Panc1 (cell line): ENCODE measurements at places on chromosomes 12 and 14.

DNA sequence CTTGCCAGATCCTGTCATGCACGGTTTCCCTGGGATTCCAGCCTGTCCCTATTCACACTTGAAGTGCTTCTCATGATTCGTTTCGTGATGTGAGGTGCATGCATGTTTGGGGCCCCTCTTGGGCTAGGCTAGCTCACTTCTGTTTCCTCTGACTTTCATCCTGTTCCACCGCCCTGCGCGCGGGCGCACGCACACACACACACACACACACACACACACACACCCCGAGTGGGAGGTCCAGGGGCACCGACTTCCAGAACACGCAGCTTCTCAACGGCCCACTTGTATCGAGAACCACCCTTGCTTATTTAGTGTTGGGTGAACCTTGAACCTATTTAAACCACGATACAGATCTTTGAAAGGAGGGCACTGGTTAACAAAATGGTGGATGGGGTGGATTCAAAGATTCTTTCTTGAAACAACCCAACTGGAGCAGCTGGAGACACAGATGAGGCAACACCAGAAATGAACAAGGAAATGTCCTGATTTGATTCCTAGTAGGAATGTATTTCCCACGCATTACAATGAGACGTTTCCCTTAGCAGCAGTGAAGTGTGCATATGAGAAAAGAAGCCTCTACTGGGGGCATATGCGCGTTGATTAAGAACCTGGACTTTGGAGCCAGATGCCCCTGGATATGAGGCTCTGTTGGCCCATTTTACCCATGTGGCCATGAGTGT, 16.3 kb downstream of the ELK3 start:
- no peak for DNase-seq

GRCh38 chr12:119444462-119445044, 110.0 kb downstream of the CCDC60 start:
- peak; percentile 77 for DNase-seq

GRCh38 chr12:82886671-82887340, 200.1 kb downstream of the TMTC2 start:
- DNase-seq: no peak

GRCh38 chr12:23906329-23906728, 43.1 kb downstream of the SOX5 start:
- no peak for DNase-seq

DNA sequence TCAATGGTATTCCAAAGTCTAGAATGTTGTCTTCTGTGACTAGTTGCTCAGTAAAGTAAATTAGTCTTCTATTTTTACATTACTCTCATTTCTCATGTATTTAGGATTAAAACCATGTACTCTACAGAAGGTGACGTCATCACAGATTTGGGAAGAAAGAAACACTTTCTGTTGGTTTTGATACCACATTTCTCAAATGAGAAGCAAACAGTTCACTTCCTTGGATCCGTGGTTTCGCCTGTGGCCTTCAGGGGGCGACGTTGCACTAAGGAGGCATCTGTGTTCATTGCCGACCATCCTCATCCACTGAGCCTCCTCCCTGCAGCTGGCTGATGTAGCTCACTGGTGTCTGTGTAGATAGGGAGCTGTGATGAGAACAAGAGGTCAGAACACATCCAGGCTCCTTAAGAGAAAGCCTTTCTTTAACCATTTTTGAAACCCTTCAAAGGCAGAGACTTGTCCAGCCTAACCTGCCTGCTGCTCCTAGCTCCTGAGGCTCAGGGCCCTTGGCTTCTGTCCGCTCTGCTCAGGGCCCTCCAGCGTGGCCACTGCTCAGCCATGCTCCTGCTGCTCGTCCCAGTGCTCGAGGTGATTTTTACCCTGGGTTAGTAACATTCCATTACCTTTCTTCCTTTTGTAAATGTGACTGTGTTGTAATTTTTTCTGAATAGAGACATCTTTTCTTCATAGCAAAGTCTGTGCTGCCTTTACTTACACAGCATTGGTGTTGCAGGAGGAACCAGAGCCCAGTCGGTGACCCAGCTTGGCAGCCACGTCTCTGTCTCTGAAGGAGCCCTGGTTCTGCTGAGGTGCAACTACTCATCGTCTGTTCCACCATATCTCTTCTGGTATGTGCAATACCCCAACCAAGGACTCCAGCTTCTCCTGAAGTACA, 220.6 kb upstream of the OR4E1 start:
- DNase-seq: no peak

- DNase-seq: no peak
Measured at GRCh38 chr12:22396253-22396652, 61.7 kb upstream of the ST8SIA1 start.

- no peak for DNase-seq
Measured at GRCh38 chr12:90250042-90250441, 541.4 kb upstream of the ATP2B1 start.

GRCh38 chr12:25082628-25083027, 112.3 kb downstream of the DNAI7 start:
- DNase-seq: no peak

DNA sequence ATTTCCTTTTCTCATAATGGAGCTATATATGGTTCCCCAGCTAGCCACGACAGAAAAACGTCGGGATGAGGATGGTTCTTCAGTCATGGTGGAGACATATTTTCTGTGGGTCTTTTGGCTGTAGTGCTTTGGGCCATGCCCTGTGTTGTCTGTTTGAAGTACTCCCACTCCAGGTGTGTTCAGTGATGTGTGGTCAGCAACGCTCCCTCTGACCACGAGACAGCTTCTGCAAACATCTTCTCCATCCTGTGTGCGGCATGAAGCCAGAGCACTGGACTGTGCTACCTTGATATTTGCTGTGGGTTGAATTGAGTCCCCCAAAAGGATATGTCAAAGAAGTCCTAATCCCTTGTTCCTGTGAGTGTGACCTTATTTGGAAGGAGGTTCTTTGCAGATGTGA, 931.2 kb downstream of the NRXN3 start:
- no peak for DNase-seq

DNA sequence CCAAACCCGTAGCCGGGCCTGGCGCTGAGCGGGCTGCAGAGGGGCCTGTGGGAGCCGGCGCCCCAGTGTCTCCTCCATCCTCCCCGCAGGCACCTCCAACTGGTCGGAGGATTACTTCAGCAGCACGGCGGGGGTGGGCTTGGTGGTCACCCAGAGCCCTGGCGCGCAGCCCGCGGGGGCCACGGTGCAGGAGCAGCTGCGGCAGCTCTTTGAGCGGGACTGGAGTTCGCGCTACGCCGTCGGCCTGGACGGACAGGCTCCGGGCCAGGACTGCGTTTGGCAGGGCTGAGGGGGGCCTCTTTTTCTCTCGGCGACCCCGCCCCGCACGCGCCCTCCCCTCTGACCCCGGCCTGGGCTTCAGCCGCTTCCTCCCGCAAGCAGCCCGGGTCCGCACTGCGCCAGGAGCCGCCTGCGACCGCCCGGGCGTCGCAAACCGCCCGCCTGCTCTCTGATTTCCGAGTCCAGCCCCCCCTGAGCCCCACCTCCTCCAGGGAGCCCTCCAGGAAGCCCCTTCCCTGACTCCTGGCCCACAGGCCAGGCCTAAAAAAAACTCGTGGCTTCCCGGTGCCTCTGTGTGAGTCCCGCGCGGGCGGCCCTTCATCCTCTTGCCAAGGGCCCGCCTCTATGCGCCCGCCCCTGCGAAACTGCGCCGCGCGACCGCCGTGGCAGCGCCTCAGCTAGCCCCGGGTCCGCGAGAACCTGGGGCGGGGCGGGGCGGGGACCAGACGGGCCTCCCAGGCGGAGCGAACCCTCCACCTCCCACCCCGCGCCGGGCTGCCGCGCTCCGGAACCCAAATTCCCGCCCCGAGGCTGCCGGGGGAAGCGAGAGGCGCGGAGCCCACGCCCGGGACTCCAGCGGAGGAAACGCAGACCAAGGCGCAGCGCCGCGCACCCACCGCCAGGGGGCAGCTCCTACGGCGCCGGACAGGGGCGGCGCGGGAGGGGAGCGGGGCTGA, 8.3 kb downstream of the PLD4 start:
- peak; percentile 15 for DNase-seq

- DNase-seq: no peak
Measured at GRCh38 chr12:103114296-103115055, 157.0 kb downstream of the ASCL1 start.

DNA sequence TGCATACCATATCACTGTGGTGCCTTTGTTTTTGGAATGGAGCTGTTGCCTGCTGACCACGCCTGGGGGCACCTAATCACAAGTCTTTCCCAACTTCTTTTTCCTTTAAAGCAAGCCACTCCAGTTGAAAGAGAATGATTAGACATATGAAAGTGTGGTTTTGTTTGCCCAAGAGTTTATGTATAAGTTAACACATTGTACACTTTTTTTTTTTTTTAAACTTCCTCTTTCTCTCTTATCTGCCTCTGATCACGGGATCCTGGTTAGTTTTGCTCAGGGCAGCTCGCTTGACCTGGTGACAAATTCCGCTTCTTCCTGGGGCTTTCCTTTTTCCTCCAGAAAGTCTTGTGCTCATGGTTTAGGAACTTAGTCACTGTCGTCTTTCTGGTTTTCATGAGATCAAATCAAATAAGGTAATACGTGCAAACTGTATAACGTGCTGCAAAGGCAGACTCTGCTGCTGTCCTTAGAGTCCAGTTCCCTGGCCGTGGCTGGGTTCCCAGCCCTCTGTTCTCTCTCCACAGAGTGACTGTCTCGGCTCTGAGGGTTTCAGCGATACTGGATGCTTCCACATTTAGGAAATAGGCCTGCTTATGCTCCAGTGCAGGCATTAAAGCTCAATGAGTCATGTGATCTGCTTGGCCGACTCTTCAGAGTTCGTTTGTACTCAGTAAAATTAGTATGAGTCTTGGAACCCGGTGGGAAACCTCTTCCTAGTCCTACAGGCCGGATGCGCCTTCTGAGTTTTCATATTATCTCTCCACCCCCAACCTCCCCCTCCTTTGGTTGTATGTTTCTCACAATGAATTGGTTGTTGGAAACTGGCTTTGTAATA, 15.2 kb downstream of the RASSF3 start:
- DNase-seq: peak; percentile 78

DNA sequence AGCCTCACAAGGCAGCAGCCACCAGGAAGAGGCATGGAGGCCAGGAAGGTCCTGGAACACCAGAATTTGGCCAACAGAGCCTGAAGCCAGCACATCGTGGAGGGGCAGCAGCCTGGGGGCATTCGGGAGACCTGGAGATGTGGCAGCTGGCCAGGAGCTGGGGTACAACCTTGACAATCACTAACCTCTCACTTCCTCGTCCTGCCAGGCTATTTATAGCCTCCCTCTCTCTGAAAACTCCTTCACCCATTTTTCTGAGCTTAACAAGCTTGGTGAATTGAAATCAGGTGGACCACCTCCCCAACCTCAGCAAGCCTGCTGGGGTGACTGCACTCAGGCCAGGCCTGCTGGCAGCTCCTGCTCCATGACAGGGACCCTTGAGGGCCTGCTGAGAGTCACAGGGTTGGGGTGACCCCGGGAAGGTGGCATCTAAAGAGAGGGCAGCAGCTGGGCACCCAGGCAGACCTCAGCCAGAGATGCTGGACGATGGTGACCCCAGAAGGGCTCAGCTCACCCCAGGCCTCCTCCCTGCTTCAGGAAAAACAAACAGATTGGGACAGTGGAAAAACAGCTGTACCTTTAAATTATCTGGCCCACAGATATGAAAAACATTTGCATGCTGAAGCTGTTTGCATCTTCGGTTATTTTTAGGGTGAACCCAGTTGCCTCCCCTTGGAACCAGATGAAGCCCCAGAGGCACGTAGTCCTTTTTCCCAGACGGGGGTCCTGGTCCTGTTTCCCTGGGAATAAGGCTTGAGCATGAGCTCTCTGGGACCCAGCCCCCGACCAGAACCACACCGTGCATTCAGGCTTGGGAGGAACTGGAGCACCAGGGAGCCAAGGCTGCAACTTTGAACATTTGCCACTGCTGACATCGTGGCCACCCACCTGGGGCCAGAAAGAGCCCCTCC, 67.0 kb downstream of the PITPNM2 start:
- no peak for DNase-seq

GRCh38 chr14:97697772-97698171, 900.6 kb downstream of the VRK1 start:
- no peak for DNase-seq

DNA sequence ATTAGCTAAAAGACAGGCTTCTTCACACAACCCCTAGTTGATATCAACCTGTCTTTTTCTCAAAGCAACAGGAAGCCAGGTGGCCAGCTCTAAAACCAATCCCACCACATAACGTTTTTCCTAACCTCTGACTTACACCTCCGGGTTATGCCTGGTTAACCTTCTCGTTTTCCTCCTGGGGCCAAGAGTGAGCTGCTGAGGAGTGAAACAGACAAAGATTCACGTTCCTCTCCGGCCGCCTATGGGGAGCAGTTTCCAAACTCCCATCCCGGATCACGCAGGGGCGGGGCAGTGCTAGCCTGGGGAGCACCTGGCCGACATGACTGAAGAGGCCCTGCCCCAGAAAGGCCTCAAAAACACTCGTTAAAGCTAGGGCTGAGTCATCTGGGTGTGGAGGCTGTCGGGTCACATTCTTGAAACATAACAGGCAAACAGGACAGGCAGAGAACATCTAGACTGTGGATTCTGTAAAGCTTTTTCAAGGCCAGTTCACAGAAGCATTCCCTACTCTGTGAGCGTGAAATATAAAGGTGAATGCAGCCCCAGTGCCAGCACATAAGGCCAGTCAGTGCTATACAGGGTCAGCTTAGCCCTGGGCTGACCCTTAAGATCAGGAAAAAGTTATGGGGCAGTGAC, 25.9 kb upstream of the LGALS3 start:
- peak; percentile 74 for DNase-seq

DNA sequence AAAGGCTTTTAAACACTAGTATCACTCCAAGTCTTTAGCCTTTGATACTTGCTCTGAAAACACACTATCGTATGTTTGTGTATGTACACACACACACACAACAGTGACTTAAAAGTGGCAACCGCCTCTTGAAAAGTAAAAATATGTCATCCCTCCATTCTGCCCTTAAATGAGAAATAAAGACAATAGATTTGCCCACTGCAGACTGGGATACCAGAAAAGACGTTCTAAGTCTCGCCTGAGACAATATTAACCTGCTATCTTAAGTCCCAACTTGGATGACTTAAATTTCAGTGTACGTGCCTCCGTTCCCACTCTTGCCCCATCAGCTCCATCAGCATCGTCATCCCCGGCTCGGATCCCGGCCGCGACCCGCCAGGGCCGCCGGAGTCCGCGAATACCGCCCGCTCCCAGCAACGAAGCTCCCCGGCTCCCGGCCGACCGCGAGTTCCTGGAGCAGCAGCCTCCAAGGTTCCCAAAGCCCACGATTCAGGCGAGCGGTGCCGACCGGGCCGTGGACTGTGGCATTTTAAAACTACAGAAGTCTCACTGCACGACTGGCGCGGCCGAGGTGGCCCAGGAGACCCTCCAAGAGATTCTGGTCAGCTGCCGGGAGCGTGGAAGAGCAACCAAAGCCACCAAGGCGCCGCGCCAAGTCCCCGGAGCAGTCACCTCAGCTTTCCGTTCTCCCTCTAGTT, 2.8 kb upstream of the ARID2 start:
- no peak for DNase-seq

DNA sequence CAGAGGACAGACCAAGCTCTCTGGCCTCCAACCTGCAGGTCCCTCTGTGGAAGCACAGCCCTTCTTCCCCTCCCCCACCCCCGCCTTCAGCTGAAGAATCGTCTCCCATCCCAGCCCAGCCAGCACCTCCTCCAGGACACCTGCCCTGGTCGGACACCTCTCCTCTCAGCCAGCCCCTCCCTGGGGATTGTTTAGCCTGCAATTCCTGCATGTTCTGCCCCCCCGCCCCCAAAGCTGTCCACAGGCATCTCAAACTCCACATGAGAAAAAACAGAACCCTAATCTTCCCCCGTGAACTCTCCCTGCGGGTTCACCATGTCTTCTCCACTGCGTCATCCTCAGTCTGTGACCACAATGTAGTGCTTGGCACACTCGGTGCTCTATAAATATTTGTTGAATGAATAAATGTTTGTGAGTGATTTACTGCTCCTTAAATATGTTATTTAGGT, 24.1 kb downstream of the PRIMA1 start:
- DNase-seq: no peak

GRCh38 chr14:53929871-53930715, 26.5 kb downstream of the BMP4 start:
- DNase-seq: peak; percentile 4
